ENCODE measurements at places on chromosomes 1 and 21. TPM values are rescaled to one million over a fixed set of nuclear protein-coding genes. Genes with fewer than 3 reads are reported as not detected.

- H3K27ac ChIP-seq, result no peak overlapping the region
- H3K36me3 ChIP-seq, result no peaks in the 10 kb centered on the region
- peak; percentile 31 for DNase-seq
- H3K4me3 ChIP-seq, result no peak overlapping the region
Observed at GRCh38 chr1:42973286-42973685, 14.6 kb upstream of the SLC2A1 start.

The S100A4 gene
- not detected for total RNA-seq

- H3K4me3 ChIP-seq, result no peak overlapping the region
- no peaks in the 10 kb centered on the region for H3K4me1 ChIP-seq
- H3K27ac ChIP-seq, result no peak overlapping the region
Observed at GRCh38 chr1:61386770-61387169, 304.4 kb downstream of the NFIA start.

DNA sequence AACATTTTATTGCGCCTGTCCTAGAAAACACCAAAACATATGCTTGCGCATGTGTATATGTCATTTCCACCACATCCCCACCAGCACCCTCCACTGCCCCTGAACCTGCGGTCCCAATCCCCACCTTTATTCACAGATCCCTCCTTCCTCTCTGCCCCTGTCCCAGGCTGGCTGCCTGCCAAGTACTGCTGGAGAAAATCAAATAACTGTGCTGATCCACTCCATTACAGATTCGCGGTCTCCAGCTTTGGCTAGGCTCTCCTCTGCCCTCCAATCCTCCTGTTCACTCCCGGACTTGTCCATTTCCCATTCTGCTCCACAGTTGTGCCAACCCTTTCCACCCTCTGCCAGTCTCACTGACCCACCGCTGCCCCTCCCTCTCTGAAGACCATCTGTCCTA is 59.3 kb upstream of the GJB5 start:
- no peaks in the 10 kb centered on the region for H3K36me3 ChIP-seq
- H3K4me1 ChIP-seq, result no peaks in the 10 kb centered on the region
- H3K4me3 ChIP-seq, result no peak overlapping the region
- no peak overlapping the region for H3K27ac ChIP-seq
- H3K27me3 ChIP-seq, result no peaks in the 10 kb centered on the region
- no peak for DNase-seq

The TCHHL1 gene
- total RNA-seq, result not detected

- H3K4me3 ChIP-seq, result no peak overlapping the region
- H3K27ac ChIP-seq, result no peak overlapping the region
- no peaks in the 10 kb centered on the region for H3K36me3 ChIP-seq
- no peaks in the 10 kb centered on the region for H3K4me1 ChIP-seq
- no peak for DNase-seq
Observed at GRCh38 chr1:177466286-177466685, 295.5 kb downstream of the BRINP2 start.

GRCh38 chr1:14932034-14932638 is 221.4 kb upstream of the TMEM51 start:
- H3K27me3 ChIP-seq, result no peaks in the 10 kb centered on the region
- H3K27ac ChIP-seq, result no peak overlapping the region
- DNase-seq, result no peak

GRCh38 chr1:98908980-98909379 is 95.7 kb downstream of the PLPPR5 start:
- H3K27me3 ChIP-seq, result no peaks in the 10 kb centered on the region
- no peaks in the 10 kb centered on the region for H3K36me3 ChIP-seq
- H3K4me1 ChIP-seq, result no peaks in the 10 kb centered on the region

The AMY2A gene
- total RNA-seq, result not detected

The VHLL gene
- total RNA-seq, result not detected

DNA sequence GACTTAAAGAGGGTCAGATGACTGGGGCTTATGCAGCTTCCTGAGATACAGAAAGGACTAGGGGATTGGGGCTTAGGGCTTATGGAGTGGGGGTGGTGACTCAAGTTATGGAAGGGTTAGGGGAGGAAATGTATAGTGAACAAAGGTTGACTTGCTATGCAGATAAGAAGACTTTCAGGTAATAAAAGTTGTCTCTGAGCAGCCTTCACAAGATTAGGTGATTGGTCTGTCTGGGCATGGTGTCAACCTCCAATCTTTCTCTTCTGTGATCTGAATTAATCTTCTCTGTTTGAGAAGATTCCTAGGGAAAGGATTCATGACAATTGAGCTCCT is 436.5 kb downstream of the SIPA1L2 start:
- H3K36me3 ChIP-seq, result no peaks in the 10 kb centered on the region
- no peaks in the 10 kb centered on the region for H3K27me3 ChIP-seq
- DNase-seq, result no peak

The PBX1 gene
- 0.51 TPM for total RNA-seq

DNA sequence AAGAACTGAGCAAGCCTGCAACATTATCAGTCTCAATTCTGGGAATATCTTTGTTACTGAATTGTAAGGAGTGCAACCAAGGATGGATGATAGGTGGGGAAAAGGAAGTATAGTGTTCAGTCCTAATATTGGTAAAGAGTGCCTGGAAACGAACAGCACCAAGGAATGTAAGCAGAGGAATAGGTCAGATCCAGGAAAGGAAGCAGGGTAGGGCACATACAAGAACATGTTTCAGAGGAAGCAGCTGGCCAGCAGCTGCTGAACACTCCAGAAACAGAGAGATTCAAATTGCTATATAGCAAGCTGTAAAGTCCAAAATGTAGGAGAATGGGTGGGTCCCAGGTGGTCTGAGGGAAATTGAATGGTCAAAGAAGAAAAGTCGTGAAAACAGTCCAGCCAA is 37.9 kb downstream of the CRB1 start:
- no peaks in the 10 kb centered on the region for H3K27me3 ChIP-seq
- H3K27ac ChIP-seq, result no peak overlapping the region
- H3K4me3 ChIP-seq, result no peak overlapping the region
- H3K4me1 ChIP-seq, result no peaks in the 10 kb centered on the region

DNA sequence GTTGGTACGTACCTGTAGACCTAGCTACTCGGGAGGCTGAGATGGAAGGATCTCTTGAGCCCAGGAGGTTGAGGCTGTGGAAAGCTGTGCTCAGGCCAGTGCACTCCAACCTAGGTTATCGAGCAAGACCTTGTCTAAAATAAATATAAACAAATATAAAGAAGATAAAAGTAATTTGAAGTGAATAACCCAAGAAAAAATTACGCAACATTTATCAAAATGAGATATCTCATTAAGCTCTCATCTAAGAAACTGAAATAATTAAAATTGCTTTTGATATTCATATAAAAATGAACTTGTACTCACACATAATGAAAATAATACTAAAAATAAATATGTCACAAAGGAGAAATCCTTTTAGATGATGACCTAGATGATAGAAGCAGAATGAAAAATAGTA is 647.1 kb upstream of the NCAM2 start:
- H3K4me1 ChIP-seq, result no peaks in the 10 kb centered on the region
- no peaks in the 10 kb centered on the region for H3K36me3 ChIP-seq
- DNase-seq, result no peak
